Stimulated activated CD4-positive, alpha-beta T cell treated with anti-CD3 and anti-CD28 coated beads, TNF-alpha, amount 100 ng/mL, for 1 hour (primary cell): ENCODE measurements at places on chromosomes 16 and 17.

DNA sequence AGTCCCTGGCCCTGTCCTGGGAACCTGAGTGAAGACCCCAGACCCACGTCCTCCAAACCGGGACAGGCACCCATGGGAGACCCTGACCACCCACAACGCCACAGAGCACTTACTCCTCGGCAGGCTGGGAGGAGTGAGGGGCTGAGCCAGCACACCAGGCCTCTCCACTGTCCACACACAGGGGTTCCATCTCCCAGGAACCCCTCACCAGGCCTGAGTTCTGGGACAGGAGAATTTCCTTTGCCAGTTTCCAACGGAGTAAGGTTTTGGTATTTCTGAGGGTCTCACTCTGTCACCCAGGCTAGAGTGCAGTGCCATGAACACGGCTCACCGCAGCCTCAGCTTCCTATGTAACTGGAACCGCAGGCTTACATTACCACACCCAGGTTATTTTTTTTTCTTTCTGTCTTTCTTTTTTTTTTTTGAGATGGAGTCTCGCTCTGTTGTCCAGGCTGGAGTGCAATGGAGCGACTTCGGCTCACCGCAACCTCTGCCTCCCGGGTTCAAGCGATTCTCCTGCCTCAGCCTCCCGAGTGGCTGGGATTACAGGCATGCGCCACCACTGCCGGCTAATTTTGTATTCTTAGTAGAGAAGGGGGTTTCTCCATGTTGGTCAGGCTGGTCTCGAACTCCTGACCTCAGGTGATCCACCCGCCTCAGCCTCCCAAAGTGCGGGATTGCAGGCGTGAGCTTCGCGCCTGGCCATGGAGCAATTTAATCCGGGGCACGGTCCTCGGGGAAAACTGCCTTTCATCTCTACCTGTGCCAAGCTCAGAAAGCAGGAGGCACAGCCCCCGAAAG lies 1.6 kb downstream of the PGAP6 start:
- no peak for DNase-seq

- DNase-seq, result no peak
Measured at GRCh38 chr16:4002121-4002520, 114.1 kb downstream of the ADCY9 start.

GRCh38 chr17:73528679-73529078 lies 115.6 kb downstream of the SDK2 start:
- DNase-seq, result no peak

DNA sequence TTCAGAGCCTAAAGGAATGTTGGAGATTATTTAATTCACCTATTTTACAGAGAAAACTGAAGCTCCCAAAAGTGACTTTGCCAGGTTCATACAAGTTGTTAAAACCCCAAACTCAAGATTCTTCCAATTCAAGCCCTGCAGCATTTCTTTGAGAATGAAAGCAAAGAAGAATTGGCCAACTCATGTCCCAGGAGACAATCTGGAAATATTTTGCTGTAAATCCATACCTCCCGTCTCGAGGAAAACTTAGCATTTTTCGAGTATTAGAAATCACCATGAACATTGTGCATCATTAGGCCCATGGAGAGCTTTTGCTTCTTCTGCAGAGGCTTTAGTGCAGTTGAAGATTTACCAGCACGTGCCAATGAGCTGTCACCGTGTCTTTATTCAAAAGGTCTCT lies 176.4 kb upstream of the KCNJ16 start:
- no peak for DNase-seq

- DNase-seq, result no peak
Measured at GRCh38 chr16:8888951-8889892, 7.1 kb downstream of the LITAFD start.

DNA sequence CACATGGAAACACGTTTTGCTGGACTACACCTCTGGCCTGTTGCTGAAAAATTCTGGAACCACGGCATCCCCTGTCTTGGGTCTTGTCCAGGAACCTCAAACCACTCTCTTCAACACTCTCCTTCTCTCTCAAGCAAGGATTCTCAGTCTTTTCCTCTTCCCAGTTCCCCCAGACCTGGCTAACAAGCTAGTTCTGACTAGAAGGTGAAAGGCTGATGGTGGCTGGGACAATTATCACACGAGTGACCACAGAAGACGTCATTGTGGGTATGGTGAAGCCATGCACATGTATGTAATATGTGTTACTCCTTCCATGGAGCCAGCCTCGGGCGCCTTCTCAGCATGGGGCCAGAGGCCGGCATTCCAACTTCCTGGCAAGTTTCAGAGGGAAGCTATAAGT lies 123.0 kb downstream of the CDYL2 start:
- no peak for DNase-seq

GRCh38 chr16:900211-900610 lies 70.6 kb downstream of the LMF1 start:
- DNase-seq, result no peak

GRCh38 chr16:52407778-52408177 lies 139.2 kb downstream of the TOX3 start:
- no peak for DNase-seq

DNA sequence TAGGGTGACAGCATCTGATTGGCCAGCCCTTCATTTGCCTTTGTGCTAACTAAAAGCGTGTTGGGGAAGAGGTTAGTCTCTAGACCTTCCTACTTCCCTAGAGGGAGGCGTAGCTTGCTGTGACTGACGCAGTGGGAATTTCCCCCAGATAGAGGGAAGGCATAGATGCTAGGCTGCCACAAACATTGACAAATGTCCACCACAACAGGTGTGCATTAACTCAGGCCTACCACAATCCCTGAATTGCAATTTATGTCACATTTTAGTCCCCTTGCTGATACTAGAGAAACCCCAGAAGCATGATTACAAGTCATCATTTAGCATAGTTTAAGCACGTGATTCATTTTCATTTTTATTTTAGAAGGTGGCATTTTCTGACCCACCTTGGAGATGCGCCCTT lies 76.3 kb upstream of the WSB1 start:
- no peak for DNase-seq
